Fibroblast of upper back skin (primary cell): ENCODE measurements at places on chromosomes 5 and 9.

DNA sequence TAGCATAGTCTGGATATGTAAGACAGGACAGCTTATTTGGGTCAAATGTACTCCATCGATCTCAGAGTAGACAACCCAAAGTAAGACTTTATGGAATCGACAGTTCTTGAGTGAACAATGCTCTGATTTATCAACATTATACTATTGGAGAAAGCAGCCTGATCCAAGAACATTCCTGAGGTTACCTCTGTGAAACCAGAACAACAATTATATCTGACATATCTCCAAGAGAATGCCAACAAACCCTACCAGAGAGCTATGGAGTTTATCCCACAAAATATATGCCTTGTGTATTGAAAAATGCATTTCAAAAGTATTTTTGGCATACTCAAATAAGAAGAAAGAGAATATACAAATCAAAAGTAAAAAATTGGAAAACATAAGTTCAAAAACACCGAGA lies 1985.9 kb downstream of the EFNA5 start:
- DNase-seq = peak; percentile 48

DNA sequence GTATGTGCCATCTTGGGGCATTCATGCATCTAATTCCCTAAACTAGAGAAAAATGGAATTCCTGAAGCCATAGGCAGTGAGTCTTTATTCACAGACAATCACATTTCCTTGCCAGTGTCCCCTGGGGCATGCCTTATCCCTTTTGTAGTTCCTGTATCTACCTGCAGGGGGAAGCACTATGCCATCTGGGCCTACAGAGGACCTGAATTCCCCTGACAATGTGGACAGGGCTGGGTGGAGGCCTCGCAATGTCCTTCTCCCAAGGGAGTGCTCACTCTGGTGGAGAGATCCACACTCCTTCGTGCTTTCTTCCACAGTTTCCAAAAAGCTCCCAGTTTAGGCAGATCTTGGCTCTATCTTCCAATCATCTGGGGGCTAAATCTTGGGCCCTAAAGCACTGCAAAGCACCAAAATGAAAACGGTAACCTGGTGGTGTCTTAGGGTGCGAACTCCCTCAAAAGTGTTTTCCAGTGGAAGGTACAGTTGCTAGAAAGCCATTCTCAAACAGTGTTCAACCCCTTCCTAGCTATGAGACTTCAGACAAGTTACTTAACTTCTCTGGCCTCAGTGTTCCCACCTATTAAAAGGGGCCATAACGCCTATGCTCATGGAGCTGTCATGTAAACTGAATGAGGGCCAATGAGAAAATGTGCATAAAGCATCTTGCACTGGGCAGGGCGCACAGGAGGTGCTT lies 17.5 kb downstream of the WHRN start:
- DNase-seq = peak; percentile 73

DNA sequence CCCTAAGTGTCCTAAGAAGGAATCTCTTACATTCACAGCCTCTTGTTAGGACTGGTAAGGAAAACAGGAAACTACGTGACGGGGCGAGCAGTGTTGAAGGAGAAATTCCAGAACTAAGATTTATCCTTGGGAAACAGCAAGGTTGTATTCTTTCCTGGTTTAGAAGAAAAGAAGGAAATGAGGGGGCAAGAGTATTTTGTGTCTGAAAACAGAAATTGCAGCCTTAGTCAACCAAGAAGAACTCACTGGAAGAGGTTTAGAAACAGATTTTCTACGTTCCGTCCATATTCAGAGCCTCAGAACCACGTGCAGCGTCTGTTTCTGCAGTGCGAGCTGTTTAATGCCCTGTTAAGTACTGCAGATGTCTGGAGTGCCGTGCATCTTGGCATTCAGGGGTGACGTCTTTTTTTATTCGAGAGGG lies 75.2 kb downstream of the GOLPH3 start:
- DNase-seq = no peak

DNA sequence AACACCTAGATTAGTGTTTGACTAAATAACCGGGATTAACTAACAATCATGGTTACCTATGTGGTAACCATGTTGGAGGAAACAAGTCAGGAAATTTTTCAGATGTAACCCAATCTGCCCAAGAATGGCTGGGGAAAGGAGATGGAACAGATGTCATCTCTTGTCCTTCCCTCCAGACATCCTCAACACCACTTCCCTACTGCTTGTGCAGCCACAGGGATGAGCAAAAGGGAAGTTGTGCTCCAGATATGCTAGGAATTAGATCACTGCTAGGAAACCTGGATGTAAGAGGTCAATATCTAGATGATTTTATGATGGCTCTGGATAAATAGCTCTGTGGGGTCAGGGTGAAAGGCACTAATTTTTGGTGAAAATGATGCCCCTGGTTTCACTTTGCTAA lies 61.3 kb upstream of the ELL2 start:
- DNase-seq = no peak

DNA sequence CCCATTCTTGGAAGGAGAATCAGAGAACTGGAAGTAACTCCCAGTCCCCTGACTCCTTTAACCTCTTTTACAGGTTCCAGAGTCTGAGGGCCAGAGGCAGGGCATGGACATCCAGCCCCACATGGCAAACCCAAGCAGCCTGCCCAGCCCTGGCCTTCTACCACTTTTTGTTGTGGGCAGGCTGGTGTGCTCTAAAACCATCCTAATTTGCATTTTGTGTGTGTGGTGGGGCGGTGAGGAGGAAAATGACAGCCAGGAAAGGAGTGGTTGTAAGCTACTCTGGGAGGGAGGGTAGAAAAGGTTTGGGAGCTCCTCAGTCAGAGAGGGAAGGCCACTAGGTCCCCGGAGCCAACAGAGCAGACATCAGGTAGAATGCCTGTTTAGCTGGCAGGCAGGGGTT lies 90.6 kb downstream of the PSD2 start:
- no peak for DNase-seq

DNA sequence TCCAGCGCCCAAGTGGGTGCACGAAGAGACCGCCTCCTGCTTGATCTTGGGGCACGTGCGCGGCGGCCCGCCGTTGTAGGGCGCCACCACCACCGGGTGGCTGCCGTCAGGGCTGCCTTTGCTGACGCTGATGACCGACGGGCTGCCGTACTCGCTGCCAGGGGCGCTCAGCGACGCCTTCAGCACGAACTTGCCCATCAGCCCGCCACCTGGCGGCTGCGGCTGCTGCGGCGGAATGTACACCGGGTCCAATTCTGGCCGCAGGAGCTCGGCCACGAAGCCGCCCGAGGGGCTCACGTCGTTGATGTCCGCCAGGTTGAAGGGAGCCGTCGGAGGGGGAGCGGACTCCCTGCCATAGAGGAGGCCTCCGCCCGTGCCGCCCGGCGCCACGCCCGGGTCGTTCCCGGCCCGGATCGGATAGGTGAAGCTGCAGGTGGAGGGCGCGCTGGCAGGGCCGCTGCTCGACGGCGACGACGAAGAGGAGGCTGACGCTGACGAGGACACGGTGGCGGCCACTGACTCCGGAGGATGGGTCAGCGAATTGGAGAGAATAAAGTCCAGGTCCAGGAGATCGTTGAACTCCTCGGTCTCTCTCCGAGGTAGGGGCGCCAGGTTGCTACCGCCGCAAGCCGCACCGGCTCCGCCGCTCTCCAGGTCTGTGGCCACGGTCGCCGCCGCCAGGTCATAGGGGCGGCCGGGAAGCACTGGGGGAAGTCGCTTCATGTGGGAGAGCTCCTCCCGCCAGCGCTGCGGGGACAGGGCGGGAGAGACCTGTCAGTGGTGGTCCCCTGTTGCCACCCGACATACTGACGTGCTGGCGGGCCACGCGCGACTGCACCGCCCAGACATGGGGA lies 1.8 kb downstream of the KLF4 start:
- peak; percentile 42 for DNase-seq

GRCh38 chr9:5140151-5140550 lies 45.3 kb downstream of the INSL6 start:
- DNase-seq = no peak

GRCh38 chr9:130143958-130144366 lies 28.2 kb upstream of the NCS1 start:
- DNase-seq = peak; percentile 49

DNA sequence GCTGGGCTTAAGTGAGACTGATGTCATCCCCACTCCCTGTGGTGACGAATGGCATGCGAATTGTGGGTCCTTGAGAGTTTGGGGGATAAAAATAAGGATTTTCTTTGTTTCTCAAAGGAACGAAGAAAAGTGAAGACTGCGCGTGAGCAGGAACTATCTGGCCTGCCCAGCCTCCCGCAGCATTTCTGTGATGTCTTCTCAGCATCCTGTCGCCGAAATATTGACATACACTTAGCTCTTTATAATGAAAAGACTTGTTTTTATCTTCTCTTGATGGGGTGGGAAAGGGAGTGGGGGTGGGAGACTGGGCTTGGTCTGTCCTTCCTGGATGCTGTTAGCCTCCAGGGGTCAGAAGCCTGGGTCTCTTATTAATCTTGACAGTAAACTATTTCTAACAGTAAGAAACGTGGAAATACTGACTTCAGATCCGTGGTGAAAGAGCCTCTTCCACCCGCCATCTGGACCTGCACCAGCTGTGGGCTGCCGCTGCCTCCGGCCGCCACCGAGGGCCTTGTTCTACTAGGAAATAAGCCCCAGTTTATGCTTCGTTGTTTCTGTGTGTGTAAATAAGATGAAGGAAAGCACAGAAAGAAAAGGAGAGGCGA lies 239.6 kb downstream of the FANCC start:
- DNase-seq = no peak

- no peak for DNase-seq
These were observed 1.2 kb upstream of the CCDC183 start for GRCh38 chr9:136795000-136795348.

GRCh38 chr9:110028676-110029075 lies 179.3 kb downstream of the C9orf152 start:
- no peak for DNase-seq
